Activated CD4-positive, CD25-positive, alpha-beta regulatory T cell (primary cell): ENCODE measurements at places on chromosomes 6 and 20.
A peak's percentile ranks its signal among the peaks of the same experiment; 100 is the strongest.

DNA sequence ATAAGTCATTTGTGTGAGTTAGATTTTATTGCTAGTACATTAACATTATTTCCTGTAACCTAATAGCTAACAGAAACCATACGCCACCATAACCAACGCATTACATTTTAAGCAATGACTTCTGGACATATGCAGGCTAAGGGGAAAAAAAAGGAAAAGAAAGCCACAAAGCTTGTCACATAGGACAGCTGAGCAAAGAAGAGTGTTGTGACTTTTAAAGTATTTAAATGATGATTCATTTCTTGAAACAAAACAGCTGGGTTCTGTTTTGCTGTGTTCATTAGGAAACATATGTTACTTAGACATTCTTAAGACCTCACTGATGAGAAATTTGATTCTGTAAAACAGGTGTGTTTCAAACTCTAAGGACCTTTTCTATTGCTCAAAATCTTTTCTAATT is 171.4 kb downstream of the COL9A1 start:
- DNase-seq = no peak

DNA sequence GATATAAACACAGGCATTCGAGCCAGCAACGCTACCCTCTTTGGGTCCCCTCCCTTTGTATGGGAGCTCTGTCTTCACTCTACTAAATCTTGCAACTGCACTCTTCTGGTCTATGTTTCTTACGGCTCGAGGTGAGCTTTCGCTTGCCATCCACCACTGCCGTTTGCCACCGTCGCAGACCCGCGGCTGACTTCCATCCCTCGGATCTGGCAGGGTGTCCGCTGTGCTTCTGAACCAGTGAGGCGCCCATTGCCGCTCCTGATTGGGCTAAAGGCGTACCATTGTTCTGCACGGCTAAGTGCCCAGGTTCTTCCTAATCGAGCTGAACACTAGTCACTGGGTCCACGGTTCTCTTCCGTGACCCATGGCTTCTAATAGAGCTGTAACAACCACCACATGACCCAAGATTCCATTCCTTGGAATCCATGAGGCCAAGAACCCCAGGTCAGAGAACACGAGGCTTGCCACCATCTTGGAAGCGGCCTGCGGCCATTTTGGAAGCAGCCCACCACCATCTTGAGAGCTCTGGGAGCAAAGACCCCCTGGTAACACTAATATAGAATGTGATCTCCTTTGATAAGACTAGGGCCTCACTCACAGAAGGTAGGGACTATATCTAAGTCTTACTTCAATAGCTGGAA is 973 bp downstream of the UBD start:
- DNase-seq = no peak

DNA sequence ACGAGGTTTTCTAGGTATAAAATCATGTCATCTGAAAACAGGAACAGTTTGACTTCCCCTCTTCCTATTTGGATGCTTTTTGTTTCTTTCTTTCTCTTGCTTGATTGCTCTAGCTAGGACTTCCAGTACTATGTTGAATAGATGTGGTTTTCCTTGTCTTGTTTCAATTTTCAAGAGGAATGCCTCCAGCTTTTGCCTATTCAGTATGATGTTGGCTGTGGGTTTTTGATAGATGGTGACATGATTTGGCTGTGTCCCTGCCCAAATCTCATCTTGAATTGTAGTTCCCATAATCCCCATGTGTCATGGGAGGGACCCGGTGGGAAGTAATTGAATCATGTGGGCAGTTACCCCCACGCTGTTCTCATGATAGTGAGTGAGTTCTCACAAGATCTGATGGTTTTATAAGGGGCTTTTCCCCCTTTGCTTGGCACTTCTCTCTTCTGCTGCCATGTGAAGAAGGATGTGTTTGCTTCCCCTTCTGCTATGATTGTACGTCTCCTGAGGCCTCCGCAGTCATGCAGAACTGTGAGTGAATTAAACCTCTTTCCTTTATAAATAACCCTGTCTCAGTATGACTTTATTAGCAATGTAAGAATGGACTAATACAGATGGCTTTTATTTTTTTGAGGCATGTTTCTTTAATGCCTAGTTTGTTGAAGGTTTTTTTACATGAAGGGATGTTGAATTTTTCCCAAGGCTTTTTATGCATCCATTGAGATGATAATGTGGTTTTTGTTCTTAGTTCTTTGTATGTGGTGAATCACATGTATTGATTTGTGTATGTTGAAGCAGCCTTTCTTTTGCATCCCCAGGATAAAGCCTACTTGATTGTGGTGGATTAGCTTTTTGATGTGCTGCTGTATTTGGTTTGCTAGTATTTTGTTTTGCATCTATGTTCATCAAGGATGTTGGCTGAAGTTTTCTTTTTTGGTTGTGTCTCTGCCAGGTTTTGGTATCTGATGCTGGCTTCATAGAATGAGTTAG is 239.1 kb downstream of the THBS2 start:
- DNase-seq = no peak

DNA sequence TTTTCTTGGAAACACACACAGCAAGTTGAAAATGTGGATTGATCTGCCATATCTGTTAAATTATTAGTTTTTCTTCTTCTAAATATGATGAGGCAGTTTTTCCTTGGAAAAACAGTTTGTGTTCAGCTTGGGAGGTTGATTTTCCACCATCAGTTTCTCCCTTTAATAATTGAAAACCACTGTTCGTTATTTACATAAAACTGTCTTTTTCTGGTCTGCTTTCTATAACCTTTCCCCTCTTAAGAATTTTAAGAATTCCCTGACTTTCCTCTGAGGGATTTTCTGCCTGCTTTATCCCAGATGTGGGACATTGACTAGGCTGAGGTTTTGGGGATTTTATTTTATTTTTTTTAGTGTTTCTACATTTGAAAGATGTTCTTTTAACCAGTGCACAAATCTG is 27.2 kb downstream of the DSE start:
- DNase-seq = no peak

GRCh38 chr20:40464731-40465208 is 224.3 kb downstream of the MAFB start:
- no peak for DNase-seq

- no peak for DNase-seq
Observed at GRCh38 chr6:167988154-167988495, 9.3 kb upstream of the KIF25 start.

DNA sequence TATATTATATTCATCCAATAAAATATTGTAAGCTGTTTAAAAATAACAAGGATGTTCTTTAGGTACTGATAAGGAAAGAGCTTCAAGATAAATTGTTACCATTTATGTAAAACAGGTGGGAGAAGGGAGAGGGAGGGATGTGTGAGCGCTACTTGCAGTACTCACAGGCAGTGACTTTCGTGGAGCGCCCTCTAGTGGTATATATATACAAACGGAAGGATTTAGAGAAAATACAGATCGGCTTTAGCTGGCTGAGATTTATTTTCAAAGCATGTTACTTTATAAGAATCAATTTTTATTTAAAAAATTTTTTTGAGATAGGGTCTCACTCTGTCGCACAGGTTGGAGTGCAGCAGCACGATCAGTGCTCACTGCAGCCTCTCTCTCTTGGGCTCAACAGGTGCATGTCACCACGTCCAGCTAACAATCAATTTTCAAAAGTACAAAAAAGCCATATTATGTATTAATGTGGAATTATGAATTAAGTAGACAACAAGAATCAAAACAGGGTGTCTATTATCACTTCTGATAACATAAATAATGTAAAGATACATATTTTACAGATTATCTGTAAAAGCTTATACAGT is 3.3 kb upstream of the MOG start:
- peak; percentile 24 for DNase-seq

DNA sequence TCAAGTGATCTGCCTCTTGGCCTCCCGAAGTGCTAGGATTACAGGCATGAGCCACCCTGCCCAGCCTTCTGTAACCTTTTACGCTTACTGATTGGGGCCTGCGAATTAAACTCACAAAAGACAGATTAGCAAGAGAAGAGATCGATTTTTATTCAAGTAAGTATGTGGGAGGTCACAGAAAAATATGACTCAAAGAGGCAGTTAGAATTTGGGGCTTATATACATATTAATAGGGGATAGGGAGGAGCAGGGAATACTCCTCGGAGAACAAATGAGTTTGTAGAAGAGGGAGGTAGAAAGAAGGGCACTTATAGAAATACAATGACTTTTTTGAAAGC is 78.9 kb downstream of the CD24 start:
- DNase-seq = no peak

GRCh38 chr20:46135856-46136633 is 17.9 kb downstream of the CD40 start:
- DNase-seq = no peak

DNA sequence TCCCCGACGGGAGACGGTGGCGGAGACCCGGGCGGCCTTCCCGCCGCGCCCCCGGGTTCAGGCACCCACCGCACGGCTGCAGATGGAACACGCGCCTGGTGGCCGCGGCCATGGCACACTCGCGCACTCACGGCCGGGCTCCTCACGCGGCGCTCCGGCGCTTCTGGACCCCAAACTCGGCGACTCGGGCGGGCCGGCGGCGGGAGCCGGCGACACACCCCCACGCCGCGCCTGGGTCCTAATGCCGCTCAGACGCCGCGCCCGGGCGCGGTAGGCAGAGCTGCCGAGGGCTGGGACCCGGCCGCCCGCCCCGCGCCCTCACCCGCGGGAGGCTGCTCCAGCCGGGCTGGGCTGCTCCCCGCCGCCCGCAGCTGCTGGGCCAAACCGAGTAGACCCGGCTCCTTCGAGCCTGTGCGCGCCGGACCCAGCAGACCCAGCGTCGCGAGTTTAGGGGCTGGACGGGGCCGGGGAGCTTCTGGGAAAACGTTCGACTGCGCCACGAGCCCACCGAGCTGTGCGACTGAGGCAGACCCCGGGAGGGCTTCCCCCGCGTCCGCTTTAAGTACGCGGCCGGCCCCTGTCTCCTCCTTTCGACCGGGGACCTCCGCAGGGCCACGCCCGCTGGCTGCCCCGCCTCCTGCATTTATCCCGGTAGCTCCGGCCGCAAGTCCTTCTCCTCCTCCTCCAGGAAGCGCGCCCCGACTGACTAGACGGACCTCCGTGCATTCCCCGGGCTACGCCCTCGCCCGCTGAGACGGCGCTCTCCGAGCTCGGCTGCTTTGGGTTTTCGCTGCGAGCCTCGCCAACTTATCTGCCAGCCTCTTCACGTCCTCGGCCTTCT is at the start of gene SLC4A11:
Gene SLC4A11 (minus strand): TSS at position 165 of the 841 bp plus-strand sequence. CDS start 53 bp downstream, at position 112.
- no peak for DNase-seq

GRCh38 chr6:75855052-75855451 is 106.0 kb downstream of the MYO6 start:
- no peak for DNase-seq
